ENCODE measurements at places on chromosomes 2 and 18.

DNA sequence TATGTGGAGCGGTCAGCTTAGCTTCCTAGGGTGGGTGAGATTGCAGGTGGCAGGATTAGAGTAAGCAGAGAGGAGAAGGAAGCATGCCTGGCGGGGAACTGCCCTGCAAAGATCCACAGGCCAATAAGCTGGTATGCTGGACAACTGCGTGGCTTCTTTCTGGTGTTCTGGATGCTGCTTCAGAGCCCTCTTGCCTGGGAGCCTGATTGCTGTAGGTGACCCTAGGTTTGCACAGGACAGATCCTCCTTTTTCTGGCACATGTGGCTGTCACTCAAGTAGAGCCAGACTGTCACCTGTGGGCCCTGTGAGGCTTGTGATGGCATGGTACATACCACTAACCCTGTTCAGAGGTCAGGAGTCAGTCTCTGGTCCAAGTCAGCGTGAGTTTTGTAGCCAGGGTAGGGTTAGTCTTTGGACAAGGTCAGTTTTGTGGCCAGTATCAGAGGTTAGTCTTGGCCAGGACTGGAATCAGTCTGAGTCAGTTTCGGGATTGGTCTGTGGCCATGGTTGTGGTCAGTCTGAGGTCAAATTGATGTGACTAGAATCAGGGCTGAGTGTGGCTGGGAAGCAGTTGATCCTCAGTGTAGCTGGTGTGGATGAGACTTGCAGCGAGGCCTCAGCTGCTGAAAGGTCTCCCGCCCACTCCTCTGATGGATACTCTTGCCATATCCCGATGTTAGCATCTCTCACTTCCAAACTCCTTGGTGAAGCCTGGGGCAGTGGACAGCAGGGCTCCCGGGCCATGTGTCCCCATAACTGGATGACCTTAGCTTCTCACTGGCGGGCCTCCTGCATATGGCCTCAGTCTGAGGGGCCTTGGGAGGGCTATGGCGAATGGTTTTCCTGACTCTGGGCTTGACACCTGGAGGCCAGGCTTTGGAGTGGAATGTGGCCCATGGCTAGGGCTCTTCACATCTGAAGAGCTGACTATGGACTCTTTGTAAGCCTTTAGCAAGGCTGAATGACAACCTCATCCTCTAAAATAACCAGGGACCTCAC, 260.5 kb downstream of the DYSF start:
- DNase-seq, result no peak

- DNase-seq, result no peak
Measured at GRCh38 chr2:49840428-49840975, 686.2 kb upstream of the FSHR start.

GRCh38 chr2:231716666-231717280, 8.4 kb downstream of the PTMA start:
- no peak for DNase-seq

DNA sequence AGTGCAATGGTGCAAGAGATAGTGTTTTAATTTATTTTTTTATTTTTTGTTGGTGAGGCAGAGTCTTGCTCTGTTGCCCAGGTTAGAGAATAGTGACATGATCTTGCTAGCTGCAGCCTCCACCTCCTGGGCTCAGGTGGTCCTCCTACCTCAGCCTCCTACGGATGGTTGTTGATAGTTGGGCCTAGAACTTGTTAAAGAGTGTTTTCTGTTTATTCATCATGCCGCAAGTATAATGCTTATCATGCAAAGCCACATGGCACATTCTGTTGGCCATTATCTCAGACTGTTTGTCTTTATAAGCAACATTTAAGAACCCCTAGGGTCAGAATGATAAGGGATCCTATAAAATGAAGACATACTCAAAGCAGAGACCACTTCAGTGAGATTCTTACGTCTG, 1.7 kb downstream of the UGGT1 start:
- DNase-seq, result no peak

- no peak for DNase-seq
Measured at GRCh38 chr2:105180491-105180972, 61.0 kb upstream of the GPR45 start.

GRCh38 chr18:53567929-53568574, 656.4 kb downstream of the MBD2 start:
- DNase-seq, result peak; percentile 4

DNA sequence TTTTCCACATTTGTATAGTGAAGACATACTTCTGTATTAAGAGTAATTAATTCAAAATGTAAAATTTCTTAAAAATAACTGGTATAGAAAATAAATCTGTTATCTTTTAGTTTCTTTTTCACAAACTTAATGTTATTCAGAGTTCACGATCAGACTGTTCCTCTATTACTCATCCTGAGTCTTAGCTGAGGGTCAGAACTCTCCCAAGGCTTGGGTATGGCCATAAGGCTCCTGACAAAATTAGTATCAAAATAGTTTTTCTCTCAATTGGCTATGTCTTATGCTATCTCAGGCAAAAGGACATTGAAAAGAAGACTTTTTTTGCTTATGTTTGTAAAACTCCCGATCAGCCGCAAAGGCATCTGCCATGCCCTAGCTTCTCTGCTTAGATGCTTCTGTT, 56.1 kb upstream of the NAB1 start:
- no peak for DNase-seq

- DNase-seq, result no peak
Measured at GRCh38 chr2:105294046-105294445, 35.5 kb downstream of the TGFBRAP1 start.

DNA sequence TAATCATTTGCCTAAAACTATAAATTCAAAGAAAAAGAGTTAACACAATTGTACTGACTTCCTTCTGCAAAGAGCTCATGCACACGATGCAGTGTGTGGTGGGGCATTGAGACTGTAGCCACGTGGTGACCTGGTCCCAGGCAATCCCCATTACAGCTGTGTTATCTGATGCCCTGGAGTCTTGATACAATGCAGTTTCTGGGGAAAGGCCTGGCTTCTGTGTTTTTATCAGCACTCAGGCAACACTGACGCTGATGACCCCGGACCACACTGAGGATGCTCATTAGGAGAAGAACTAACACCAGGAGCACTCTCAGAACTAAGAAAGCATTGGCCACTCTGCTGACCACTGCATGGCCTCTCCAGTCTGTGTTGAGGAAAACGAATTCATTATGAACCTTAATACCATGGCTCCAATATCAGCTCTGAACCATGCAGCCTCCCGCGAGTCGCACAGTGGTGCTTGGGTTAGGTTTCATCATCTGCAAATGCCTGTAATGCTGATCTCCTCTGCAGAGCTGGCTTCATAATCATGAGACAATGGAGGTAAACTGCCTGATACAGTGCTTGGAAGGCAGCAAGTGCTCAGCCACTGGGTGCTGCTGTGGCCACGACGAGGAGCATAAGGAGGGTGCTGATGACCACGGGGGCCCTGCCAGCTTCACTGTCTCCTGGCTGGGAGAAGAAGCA, 218.5 kb downstream of the MYT1L start:
- DNase-seq, result no peak

DNA sequence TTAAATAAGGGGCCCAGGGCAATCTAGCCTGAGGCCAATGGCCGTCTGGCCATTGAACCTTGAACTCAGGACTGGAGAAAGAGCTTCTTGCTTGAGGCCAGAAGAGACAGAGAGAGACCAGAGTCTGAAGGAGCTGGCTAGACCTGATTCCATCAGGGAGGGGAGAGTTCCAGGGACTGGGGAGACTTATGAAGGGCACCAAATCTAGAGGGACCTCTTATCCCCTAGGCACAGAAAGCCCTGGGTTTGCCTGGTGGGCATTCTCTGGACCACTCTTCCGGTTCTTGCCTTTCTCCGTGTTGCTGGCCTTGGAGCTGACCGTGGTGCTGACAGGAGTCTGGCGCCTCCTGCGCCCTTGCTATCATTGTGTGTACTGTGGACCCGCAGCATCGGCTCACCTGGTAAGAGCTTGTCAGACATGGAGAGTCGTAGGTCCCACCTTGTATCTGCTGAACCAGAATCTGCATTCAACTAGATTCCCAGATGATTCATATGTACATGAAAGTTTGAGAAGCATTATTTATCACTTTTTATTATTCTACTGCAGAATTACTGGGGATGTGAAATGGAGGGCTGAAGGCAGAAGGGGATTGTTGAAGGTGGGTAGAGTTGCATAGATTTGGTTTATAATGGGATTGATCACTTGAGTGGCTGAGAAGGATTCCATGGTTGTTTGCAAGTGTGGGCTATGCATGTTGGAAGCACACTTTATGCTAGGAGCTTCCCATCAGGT, 4.3 kb upstream of the TRPM8 start:
- DNase-seq, result peak; percentile 65

DNA sequence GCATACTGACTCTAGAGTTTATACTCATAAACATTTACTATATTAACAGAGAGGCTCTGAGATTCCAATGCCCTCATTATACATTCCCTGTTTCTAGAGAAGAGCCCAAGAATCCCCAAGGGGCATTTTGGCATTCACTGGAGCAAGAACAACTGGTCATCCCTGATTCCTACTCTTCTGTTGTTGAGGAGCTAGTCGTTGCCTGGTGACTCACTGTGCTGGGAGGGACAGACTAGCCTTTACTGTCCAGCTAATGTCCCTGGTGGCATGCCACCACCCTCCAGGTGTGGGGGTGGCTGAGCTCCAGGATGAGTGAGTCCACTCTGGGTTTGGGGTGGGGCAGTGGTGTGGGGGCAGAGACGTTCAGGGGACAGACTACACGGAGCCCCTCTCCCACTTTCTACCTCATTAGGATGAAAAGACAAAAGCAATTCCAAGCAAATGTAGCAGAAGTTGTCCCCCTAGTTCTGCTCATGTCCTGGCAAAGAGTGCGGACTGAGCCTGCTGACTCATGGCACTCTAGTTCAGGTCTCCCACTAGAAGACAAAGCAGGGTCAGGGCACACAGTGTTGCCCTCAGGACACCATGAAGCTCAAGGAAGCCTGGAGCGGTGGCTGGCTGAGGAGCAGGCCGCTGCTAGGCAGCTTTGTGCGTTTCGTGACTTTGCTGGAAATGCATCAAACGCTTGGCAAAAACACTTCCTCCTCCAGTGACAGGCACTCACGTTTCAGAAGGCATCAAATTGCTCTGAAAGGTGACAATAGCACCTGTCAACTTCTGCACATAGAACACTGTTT, 49.4 kb downstream of the RHOB start:
- DNase-seq, result no peak

GRCh38 chr18:37252854-37253393, 312.7 kb downstream of the CELF4 start:
- DNase-seq, result no peak

GRCh38 chr2:237682856-237683670, 55.7 kb downstream of the LRRFIP1 start:
- DNase-seq, result no peak

GRCh38 chr2:60070736-60071489, 482.5 kb downstream of the BCL11A start:
- no peak for DNase-seq

DNA sequence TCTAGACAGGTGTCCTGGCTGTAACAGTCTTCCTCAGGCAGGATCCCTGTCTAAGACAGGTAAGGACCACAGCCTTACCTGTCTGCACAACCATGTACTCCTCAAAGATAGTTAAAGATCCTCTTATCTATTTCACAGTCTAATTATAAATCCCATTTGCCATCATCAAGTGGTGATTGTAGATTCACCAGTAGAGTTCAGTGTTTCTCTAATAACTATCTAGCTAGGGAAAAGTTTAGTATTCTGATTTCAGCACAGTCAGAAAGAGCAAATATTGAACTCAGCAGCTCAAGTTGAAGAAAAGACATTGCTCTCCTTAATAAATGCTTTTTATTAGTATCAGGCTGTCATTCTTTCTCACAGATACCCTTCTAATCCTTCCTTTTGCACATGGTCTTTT, 1305.5 kb upstream of the NXPH2 start:
- no peak for DNase-seq
